ENCODE measurements at places on chromosomes 5 and 9. TPM values are rescaled to one million over a fixed set of nuclear protein-coding genes. Genes with fewer than 3 reads are reported as not detected.

Gene FBN2
- total RNA-seq = 17.3 TPM

Gene ZNF483
- total RNA-seq = 0.40 TPM

Gene CDH18
- total RNA-seq = not detected

Gene SLC23A1
- 1.3 TPM for total RNA-seq
